Activated T-helper 17 cell treated with anti-CD3 and anti-CD28 coated beads, Interleukin-2, amount 50 U/mL, for 72 hours (primary cell): ENCODE measurements at places on chromosomes 1 and 21.
A peak's percentile ranks its signal among the peaks of the same experiment; 100 is the strongest.

DNA sequence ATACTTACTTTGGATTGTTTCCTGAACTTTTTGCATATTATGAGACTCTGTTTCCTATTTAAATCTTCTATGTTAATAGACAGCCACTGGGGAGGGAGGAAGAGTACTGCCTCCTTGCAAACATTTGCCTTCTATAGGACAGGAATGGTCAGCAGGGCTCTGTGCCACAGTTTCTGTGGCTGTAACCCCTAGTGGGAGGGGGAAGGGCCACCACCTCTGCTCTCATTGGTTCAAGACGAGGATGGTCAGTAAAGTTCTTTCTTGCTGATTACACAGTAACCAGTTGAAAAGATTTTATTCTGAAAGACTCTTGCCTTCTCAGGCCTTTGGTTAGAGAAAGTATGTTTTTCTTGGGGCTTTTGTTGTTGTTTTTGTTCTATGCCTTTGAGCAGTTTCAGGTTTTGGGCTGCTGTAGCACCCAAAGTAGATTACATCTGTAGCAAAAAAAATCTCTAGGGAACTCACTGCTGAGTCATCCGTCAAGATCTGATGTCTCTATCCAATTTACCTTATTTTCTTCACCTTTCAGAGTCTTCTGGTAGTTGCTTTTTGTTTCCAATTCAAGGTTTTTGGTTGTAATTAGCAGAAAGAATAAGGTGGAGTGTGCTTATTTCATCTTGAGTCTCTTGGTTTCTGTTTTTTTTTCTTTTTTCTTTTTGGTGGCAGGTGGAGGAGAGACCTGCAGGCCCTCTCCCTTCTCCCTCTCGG, 23.1 kb downstream of the SLC35A3 start:
- no peak for ATAC-seq

DNA sequence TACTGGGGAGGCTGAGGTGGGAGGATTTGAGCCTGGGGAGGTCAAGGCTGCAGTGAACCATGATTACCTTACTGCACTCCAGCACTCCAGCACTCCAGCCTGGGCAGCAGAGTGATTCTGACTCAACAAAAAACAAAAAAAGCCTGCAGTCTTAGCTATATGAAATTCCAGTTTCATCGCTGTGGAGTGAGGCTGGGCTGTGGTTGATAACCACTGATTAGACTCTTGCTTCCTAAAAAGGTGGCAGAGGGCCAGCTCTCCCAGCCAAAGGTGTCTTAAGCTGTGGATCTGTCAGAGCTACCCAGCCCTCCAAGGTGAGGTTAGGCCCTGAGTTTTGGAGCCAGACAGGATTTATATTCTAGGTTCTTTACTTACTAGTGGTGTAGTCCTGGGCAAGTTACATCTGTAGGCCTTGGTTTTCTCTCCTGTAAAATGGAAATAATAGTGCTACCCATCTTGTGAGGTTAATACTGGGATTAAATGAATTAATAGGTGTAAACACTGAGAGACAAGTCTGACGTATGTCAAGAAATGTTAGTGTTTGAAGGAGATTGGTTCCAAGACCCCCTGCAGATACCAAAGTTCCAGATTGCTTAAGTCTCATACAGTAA, 35.9 kb downstream of the TMCC2 start:
- ATAC-seq = no peak

DNA sequence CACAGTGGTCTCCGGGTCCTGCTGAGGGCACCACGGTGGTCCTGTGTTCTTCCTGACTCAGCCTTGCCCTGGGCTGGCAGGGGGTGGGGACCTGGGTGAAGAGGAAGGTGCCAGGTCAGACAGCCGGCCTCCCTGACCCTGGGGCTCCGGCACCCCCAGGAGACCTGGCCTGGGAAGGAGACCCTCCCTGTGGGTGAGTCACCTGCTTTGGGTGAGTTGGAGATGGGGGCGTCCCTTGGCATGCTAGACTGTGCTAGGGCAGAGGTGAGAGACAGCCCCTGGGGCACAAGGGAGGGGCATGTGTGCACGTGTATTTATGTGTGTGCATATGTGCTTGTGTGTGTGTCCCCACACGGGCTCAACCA, 23.4 kb downstream of the SPSB1 start:
- peak; percentile 44 for ATAC-seq

- no peak for ATAC-seq
These were observed 57.1 kb downstream of the FAAP20 start for GRCh38 chr1:2137257-2138121.

GRCh38 chr1:12344596-12345349, 114.9 kb downstream of the VPS13D start:
- peak; percentile 79 for ATAC-seq

DNA sequence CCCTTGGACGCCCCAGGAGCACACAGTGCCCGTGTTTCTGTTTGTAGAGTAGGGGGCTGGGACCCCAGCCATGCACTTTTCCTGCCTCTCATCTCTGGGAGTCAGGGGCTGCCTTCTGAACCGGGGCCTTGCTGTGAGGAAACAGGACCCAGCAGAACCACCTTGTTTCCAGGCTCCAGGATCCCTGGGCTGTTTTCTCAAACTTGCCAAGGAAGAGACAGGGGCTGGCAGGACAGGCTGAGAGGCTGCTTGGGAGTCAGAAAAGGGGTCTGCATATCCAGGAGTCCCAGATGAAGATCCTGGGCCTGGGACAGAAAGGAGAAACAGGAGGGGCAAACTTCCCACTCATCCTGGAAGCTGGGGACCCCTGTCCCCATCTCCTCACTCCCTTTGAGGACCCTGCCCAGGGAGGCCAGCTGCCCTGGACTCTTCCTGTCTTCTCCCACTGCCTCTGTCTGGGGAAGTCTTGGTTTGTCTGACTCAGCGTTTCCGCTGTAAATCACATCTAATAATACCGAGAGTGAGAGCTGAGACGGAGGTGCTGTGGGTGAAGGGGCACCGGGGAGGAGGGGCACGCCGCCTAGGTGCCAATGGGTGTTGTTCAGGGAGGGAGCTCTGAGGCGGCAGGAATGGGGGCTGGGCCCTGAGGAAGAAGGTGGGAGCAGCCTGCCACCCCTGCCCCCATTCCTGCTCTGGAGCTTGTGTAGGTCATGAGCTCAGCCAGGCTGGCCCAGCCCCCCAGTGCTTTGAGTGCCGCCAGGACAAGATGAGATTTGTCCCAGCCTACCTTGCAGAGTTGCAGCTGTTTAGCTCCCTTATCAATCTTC, 16.7 kb downstream of the POU3F1 start:
- peak; percentile 68 for ATAC-seq

- ATAC-seq = no peak
These were observed 228.4 kb downstream of the TM2D1 start for GRCh38 chr1:61496501-61496900.

- ATAC-seq = no peak
These were observed 121.4 kb upstream of the GORAB start for GRCh38 chr1:170410401-170411166.

DNA sequence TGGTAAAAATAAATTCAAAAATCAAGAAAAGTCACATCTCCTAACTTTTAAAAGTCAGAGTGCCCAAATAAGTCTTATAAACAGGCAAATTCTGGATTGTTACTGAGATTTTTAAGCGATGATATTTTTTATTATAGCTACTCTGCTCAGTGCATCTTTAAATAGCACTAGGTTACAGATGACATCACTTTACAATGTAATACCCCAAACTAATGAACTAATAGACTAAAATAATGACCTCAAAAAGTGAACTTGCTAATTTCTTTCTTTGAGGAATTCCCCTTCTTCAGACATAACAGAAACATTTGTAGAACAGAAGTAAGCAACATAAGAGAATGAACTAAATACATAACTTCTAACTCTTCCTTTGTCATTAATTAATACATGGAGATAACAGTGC, 33.0 kb upstream of the ACTA1 start:
- ATAC-seq = no peak

GRCh38 chr1:181001091-181001780, 21.4 kb downstream of the STX6 start:
- no peak for ATAC-seq

DNA sequence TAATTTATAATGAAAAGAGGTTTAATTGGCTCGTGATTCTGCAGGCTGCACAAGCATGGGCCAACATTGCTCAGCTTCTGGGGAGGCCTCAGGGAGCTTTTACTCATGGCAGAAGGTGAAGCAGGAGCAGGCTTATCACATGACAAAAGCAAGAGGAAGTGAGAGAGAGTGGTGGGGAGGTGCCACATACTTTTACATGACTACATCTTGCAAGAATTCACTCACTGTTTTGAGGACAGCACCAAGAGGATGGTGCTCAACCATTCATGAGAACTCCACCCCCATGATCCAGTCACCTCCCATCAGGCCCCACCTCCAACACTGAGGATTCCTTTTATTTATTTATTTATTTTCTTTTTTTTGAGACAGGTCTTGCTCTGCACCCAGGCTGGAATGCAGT, 5.5 kb upstream of the PLEKHM2 start:
- peak; percentile 65 for ATAC-seq
